Stromal cell of bone marrow (primary cell): ENCODE measurements at places on chromosomes 1 and 21.

DNA sequence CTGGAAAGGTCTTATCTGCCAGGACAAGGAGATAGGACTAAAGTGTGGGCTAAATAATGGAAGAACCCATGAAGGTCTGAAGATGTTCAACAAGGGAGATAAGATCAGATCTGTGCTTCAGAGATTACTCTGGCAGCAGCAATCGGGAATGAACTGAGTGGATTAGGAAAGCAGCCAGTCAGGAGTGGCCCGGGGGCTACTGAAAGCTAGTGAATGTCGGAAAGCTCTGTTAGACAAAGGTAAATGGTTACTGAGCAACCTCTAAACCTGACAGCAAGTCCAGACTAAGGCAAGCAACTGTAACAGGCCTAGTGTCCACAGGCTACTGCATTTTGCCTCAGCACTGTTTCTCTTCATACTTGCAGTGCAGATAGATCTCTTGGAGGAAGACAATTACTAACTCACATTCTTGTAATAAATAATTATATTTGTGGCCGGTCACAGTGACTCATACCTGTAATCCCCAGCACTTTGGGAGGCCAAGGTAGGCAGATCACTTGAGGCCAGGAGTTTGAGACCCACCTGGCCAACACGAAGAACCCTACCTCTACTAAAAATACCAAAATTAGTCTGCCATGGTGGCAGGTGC is 12.5 kb downstream of the IQGAP3 start:
- DNase-seq = no peak

DNA sequence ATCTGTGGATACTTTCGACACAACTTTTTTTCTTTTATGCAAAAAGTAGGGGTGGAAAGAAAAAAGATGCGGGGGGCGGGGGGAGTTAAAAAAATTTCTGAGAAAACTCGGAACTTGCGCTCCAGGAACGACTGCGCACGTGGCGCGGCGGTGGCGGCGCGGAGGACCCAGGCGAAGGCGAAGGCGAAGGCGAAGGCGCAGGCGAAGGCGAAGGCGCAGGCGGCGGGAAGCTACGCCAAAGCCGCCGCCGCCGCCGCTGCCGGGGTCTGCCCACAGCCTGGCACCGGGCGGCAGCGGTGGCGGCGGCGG is 208 bp upstream of the BARHL2 start:
- DNase-seq = no peak

GRCh38 chr1:248860007-248860406 is 1.1 kb upstream of the ZNF692 start:
- DNase-seq = no peak

DNA sequence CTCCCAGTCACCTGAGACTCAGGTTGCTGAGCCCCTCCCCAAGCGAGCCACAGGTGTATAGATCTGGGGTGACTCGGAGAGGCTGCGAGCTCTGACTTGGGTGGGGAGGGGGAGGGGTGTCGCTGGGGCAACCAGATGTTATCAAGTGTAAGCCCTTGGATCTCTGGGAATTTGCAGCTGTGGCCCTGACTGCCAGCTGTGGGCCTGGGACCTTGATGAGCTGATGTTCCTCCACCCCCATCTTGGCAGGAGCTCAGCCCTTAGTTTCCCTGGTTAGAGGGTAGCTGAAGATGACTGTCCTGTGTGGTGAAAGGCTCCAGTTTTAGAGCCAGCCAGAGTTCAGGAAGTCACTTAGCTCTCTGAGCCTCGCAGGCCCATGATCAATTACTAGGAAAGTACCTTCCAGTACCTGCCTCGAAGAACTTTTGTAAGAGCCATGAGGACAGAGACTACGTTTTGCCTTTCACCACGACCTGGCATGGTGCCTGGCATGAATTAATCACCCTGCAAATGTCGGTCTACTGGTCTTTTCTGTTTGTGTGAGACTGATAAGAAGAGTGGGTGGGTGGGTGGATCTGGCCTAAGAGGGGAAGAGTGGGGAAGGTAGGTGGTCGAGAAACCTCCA is 55.8 kb downstream of the YARS1 start:
- peak; percentile 45 for DNase-seq

DNA sequence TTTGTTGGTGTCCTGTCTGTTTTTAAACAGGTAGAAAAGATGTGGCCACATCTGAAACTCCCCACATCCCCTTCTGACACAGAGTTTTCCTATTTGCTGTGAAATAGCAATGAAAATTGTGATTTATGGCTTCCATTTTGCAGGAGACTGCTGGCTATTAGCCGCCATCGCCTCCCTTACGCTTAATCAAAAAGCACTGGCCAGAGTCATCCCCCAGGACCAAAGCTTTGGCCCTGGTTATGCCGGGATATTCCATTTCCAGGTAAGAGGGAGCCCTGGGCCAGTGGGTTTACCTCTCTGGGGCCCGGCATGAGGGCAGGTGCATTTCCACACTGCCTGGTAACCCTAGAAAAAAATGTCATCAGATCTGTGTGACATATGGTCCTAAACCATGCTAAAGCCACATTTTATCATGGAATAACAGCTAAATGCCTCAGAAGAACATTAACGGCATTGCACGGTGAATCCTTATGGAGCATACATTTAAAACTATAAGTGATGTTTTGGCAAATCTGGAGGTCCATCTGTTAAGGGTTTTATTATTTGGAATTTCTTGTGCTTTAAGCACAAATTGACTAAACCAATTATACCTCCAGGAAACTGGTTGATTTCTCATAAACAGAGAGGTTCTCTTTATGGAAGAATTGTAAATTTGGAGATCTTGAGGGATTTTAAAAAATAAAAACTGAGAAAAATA is 12.3 kb downstream of the CAPN9 start:
- no peak for DNase-seq

GRCh38 chr1:203217139-203217655 is 12.3 kb downstream of the CHIT1 start:
- no peak for DNase-seq

DNA sequence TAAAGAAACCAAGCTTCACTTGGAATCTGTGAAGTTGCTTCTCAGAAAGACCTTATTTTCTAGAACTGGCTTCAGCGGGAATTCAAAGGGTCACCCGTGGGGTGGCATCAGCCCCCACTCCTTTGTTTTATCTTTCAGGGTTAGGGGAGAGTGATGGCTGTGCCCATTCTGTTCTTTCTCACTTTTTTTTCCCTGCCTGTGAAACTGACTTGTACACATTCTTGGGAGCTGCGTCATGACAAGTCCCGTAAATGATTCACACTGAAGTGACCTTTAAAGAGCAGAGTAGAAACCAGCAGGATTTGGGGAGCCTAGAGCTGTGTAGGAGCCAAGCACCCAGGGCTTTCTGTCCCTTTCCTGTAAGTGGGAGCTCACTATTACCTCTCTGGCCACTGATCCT is 43.8 kb downstream of the SLC44A3 start:
- DNase-seq = peak; percentile 89

- DNase-seq = no peak
Measured at GRCh38 chr1:153794624-153795329, 19.6 kb downstream of the SLC27A3 start.

DNA sequence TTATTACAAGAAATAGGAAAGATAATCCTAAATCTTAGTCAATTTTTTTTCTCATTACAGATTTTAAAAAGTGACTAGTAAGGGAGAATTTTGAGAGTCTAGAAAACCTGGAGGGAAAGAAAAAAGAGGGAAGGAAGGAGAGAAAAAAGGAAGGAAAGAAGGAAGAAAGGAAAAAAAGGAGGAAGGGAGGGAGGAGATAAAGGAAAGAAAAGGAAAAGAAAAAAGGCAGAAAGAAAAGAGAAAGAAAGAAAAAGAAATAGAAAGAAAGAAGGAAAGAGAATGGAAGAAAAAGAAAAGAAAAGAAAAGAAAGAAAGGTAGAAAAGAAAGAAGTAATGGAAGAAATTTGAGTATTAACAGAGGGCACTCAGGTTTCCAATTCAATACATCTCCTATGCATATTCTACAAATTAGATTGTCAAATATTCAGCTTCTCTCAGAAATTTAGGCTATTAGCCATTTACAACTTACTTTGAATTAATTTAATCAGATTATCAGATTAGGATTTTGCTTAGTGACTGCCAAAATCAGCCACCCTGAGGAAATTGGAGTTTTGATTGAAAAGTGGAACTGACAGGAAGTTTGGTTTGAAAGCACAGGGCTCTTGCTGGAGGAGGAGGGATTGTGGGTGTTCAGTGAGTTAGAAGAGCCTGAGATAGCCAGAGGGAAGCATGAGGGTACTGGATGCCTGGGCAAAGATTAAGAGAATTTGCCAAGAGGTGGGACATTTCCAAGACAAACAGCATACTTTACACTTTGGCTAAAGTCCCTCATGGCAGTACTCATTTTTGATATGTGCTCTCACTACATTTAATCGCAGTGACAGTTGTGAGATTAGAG is 677.8 kb downstream of the USP25 start:
- DNase-seq = no peak

DNA sequence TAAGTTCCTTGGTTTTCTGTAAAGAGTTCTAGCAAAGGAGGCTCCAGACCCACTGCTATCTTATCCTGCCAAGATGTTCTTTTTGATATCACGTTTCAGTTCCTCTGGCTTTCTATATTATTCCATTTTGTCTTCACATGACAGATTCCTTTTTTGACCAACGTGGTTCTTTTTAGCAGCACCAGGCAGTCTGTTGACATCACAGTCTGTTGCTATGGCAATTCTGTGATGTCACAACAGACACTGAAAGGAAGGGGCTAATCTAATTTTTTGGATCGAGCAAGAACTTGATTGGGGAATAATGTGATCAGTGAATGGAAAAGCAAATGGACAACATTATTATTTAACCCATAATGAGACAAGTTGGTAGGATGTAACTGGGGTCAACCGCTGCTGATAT is 64.5 kb upstream of the GOLT1A start:
- DNase-seq = no peak

DNA sequence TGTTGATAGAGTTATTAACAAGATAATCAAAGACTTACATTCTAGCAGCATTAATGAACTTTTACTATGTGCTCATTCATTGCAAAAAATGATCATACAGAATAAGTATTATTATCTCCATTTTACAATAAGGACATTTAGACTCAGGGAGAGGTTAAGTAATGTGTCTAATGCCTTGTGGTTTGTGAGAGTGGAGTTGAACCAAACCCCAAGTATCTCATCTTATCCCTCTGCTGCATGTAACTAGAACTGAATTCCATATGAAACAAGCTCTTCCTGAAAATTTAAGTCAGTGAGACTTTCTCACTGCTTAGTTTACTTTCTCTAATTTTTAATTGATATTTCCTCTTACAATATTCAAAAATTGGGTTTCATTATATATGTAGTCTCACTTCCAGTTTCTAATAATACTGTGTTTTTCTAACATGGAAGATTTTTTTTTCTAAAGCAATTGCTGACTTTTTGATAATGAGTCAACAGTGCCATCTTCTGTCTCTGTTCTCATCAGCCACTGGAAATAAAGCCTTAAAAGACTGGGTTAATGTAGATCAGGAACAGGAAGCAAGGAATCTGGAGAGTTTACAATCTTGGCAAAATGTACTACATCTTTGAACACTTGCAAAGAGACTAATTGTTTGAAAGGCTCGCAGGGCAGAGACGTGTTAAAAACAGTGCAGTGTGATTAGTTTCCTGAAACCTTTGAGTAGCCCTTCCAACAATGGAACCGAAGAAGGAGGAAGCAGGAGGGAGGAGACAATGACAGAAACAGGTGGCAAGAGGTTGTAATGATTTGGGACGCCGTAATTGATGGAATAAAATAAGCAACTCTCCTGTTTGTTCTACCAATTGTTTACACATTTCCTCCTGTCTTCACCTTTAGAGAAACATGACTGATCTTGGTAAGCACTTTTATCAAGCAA is 567.6 kb downstream of the MRPL39 start:
- DNase-seq = no peak

DNA sequence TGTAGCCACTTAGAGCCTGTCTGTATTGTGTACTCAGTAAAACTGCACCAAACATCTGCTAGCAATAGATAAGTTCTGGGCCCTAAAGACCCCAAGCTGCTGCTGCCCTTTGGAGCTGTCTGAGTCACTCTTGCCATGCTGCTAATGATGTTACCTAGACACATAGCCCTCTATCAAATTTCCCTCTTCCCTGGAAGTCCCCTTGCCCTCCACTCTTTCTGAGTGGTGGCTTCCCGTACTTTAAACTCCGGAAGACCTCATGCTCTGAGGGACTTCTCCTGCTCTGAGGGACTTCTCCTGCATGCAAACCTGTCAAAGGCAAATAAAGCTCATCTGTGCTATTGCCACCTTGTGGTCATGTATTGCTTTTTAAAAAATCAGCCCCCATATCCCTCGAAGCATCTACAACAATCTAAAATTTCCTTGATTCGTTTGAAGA is 34.0 kb downstream of the FH start:
- no peak for DNase-seq

- DNase-seq = no peak
Measured at GRCh38 chr1:43052786-43053439, 94.2 kb upstream of the SLC2A1 start.

- no peak for DNase-seq
Measured at GRCh38 chr1:86515597-86515996, 31.3 kb upstream of the CLCA4 start.

DNA sequence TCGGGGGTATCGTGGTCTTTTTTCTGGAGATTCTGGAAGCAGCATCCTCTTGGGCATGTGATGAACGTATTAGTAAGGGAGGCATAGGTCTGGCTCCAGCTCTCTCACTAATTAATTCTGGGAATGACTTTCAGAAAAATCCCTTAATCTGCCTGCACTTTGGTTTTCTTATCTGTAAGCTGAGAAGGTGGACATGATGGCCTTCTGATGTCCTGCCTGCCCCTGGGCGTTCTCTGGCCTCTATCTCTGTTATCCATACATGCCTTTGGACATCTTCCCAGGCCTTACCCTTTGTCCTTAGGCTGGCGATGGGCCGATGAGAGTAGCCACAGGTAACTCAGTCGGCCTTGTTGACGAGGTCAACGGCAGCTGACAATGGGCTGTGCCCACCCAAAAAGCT is 8.8 kb downstream of the NTRK1 start:
- DNase-seq = no peak

GRCh38 chr1:55472784-55473183 is 257.6 kb upstream of the USP24 start:
- DNase-seq = no peak

GRCh38 chr1:55262822-55263221 is 47.7 kb upstream of the USP24 start:
- peak; percentile 79 for DNase-seq

DNA sequence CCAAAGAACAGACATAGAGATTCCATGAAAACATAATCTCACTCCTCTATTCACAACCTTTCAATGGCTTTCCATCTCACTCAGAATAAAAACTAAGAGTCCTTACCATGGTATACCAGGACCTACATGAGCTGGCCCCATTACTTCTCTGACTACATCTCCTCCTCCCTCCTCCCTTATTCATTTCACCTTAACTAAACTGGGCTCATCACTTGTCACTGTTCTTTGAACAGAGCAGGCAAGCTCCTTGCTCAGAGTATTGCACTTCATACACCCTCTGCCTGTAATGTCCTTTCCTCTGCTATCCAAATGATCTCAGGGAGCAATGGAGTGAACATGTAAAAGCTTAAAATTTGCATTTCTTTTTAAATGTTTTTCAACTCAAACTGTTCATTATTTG is 142.0 kb downstream of the MRPL39 start:
- no peak for DNase-seq
